ENCODE measurements at places on chromosomes 13 and 19.

- ATAC-seq: no peak
These were observed 13.8 kb downstream of the TGFB1 start for GRCh38 chr19:41339936-41340335.

DNA sequence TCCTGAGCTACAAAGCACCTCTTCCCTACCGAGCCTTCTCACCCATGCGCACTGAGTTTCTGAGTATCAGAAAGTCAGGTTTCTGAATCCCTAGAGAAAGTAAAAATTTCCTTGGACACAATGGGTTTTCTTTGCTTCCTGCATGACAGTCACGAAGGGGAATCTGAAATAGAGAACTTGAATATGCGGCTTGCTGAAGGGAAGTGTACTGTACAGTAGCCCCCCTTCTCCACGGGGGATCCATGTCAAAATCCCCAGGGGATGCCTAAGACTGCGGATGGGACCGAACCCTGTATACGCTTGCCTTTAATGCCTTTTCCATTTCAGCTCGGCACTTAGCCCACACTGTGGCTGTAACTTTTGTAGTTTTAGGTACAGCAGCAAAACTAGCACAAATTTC is 107.9 kb downstream of the GGACT start:
- ATAC-seq: no peak

- ATAC-seq: no peak
These were observed 31.3 kb upstream of the FGF9 start for GRCh38 chr13:21639561-21639960.

GRCh38 chr13:103514619-103515018 is 448.4 kb upstream of the SLC10A2 start:
- ATAC-seq: no peak

- ATAC-seq: no peak
These were observed 1.2 kb upstream of the RPL13A start for GRCh38 chr19:49486232-49486631.

- no peak for ATAC-seq
These were observed 177.1 kb downstream of the PCCA start for GRCh38 chr13:100266026-100266425.

GRCh38 chr19:2462635-2463421 is 6.1 kb upstream of the LMNB2 start:
- no peak for ATAC-seq

Data from activated CD4-positive, CD25-positive, alpha-beta regulatory T cell treated with anti-CD3 and anti-CD28 coated beads, Interleukin-2, amount 50 U/mL, for 24 hours (primary cell).